Left lung (tissue), 14 donors: ENCODE measurements at places on chromosomes 1 and 21. TPM values are rescaled to one million over a fixed set of nuclear protein-coding genes. Genes with fewer than 3 reads are reported as not detected.

GRCh38 chr1:205604825-205605505 lies 26.8 kb downstream of the ELK4 start:
- H3K4me3 ChIP-seq = no peak overlapping the region
- DNase-seq = no peak
- no peaks in the 10 kb centered on the region for H3K27me3 ChIP-seq
- peaks cover 5% of the 10 kb centered on the region for H3K4me1 ChIP-seq

DNA sequence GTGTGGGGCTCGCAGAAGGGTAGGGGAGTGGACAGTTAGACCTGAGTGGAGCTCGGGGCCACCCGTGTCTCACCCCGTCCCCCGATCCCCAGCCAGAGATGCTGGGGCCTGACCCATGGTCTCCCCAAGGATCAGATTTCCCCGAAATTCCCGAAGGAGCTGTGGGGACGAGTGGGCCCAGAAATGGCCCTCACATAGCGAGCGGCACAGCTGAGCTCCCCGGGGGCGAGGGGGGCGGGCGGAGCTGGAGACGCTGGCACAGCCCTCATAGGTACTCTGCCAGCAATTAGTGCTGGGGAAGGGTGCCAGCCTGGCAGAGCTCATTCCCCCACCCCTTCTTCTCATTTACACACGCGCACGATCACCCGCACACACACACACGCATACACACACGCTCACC lies 9.2 kb downstream of the CASZ1 start:
- peaks cover 54% of the 10 kb centered on the region for H3K27me3 ChIP-seq
- DNase-seq = no peak
- peaks cover 4% of the 10 kb centered on the region for H3K4me1 ChIP-seq
- H3K27ac ChIP-seq = no peak overlapping the region
- no peak overlapping the region for H3K4me3 ChIP-seq
- no peaks in the 10 kb centered on the region for H3K36me3 ChIP-seq

TXNIP gene
- total RNA-seq = 422 TPM

DNA sequence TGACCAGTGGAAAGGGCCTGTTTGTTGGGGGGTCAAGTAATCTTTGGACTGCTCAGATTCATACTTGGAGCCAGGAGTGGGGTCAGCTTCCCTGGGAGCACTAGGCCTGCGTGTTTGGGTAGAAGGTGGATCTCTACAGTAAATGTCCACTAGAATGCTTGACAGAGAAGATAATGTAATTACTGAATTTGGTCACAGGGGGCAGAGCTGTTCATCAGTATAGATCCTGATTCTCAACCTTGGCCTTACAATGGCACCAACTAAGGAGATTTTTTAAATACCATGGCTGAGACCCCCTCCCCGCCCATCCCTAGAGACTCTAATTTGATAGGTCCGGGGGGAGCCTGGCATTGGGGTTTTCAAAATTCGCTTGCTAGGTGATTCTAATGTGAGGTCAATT lies 217.5 kb upstream of the PLXNA2 start:
- no peak overlapping the region for H3K4me3 ChIP-seq
- H3K27me3 ChIP-seq = no peaks in the 10 kb centered on the region
- DNase-seq = no peak
- no peak overlapping the region for H3K27ac ChIP-seq

DNA sequence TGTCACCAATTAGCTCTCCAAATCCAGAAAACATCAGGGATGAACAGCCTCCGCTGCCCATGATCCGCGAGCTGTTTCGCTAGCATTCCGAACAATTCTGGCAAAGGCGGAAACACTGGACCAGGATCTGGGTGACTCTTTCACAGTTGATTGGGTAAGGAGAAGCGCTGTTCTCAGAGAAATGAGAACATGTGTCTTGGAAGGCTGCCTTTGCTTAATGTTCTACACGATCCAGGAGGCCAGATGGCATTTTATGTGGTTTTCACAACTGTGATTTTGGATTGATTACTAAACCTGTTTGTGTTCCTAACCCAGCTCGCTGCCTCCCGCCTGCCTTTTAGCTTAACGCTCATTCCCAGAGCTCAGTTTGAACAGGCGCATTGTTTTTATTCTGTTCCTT lies 144.0 kb downstream of the KIF26B start:
- no peak for DNase-seq
- no peaks in the 10 kb centered on the region for H3K27me3 ChIP-seq

SLC37A1 gene
- total RNA-seq = 26.8 TPM

FBXO42 gene
- 19.5 TPM for total RNA-seq
